CD14-positive monocyte (primary cell): ENCODE measurements at places on chromosomes 5 and 9.

GRCh38 chr5:34970552-34970951, 41.2 kb downstream of the DNAJC21 start:
- no peak for DNase-seq

DNA sequence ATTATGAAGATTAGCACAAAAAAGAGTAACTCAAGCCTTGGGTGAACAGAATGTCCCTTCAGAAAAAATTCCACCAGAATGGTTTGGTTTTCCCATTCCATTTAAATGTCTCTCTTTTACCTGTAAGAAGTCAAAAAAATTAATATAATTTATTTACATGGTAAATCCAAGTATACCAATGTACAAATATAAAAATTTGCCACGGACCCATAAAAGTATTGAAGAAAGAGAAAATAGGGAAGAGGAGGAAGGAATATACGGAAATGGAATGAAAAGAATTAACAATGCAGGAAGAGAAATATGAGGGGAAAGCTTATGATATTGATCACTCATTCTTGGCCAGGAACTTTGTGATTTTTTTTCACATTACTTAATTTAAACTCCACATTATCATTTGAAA, at the start of gene OR13C9:
OR13C9 (minus strand) TSS at position 101 of the 400 bp plus-strand sequence; CDS start at position 101, 0 bp downstream.
- no peak for DNase-seq

- no peak for DNase-seq
Observed at GRCh38 chr5:10635867-10636350, 72.0 kb downstream of the ANKRD33B start.

DNA sequence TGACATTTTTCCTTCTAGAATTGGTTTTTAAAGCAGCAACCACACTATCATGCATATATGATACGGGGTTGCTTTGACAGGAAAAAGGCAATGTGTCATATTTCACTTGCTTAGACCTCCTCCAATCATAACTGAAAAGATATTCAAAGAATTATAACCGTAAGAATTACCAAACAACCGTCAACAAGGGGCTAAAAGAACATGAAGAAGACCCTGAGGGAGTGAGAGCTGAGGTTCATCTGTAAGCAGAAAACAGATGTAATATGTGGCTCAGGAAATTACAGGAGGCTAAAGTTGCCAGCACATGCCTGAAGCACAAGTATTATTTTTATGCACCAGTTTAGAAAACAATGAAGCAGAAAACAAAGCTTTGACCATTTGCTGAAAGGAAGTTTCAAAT, 78.9 kb downstream of the APBA1 start:
- no peak for DNase-seq

GRCh38 chr5:40991981-40992559, 79.1 kb downstream of the MROH2B start:
- DNase-seq = no peak
